ENCODE measurements at places on chromosomes 1 and 21. TPM values are rescaled to one million over a fixed set of nuclear protein-coding genes. Genes with fewer than 3 reads are reported as not detected.

The C4BPA gene
- total RNA-seq: 2.0 TPM

DNA sequence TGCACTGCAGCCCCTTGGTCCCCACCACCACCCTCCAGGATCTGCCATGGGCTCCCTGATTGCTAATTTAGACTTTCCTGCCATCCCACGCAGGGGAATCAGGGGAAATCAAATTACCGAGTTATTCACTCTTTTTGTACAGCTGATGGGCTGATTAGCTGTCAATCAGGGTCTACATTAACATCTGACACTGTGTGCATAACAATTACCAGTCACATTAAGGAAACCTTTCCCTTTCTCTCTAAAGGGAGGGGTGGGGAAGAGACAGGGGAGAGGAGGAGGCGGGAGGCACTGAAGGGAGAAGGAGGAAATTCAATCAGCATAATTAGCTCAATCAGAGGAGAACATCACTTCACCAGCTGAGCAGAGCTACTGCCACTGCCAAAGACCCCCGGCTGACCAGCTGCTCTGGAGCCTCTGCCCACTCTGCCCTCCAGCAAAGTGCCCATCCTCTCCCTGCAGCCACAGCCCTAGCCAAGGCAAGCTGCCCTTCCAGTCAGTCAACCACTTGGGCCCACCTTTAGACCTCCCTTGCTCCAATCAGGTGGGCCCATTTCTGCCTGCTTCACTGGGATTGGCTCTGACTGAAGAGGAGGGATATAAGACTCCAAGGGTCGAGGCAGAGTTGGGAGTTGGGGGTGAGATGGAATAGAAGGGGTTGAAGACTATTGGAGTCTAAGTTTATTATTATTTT is 199.3 kb upstream of the ZC3H12A start:
- no peaks in the 10 kb centered on the region for H3K36me3 ChIP-seq
- no peak overlapping the region for H3K4me3 ChIP-seq
- no peak for DNase-seq
- H3K27me3 ChIP-seq: no peaks in the 10 kb centered on the region
- H3K27ac ChIP-seq: no peak overlapping the region
- no peaks in the 10 kb centered on the region for H3K4me1 ChIP-seq

- H3K4me3 ChIP-seq: peak overlapping the region; percentile 57
- H3K27me3 ChIP-seq: no peaks in the 10 kb centered on the region
- no peaks in the 10 kb centered on the region for H3K4me1 ChIP-seq
- H3K27ac ChIP-seq: peak overlapping the region; percentile 42
- DNase-seq: no peak
These were observed 478 bp downstream of the RIT1 start for GRCh38 chr1:155910621-155911121.

- no peak for DNase-seq
- H3K27ac ChIP-seq: no peak overlapping the region
- no peaks in the 10 kb centered on the region for H3K36me3 ChIP-seq
- no peaks in the 10 kb centered on the region for H3K4me1 ChIP-seq
These were observed 1164.4 kb upstream of the ADGRL4 start for GRCh38 chr1:80170811-80171485.

The ADAMTS5 gene
- total RNA-seq: 0.56 TPM

DNA sequence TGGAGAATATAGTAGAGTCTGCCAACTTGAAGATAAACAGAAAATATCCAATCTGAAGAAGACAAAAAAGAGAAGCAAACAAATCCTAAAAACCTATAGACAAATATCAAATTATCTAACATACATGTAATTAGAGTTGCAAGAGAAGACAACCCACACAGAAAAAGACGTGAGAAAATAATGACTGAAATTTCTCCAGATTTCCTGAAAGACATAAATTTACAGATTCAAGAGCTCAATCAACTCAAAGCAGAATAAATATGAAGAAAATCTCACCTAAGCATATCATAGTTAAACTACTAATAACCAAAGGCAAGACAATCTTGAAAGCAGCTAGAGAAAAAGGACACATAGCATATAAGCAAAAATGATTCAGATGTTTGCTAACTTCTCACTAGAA is 261.2 kb upstream of the NFIA start:
- H3K27me3 ChIP-seq: no peaks in the 10 kb centered on the region
- H3K36me3 ChIP-seq: no peaks in the 10 kb centered on the region
- no peaks in the 10 kb centered on the region for H3K4me1 ChIP-seq
- H3K4me3 ChIP-seq: no peak overlapping the region

The ATXN7L2 gene
- total RNA-seq: 1.7 TPM

The S100A7 gene
- not detected for total RNA-seq

GRCh38 chr1:203777596-203777995 is 12.6 kb downstream of the LAX1 start:
- no peak overlapping the region for H3K27ac ChIP-seq
- DNase-seq: no peak
- no peak overlapping the region for H3K4me3 ChIP-seq
- no peaks in the 10 kb centered on the region for H3K27me3 ChIP-seq
- no peaks in the 10 kb centered on the region for H3K4me1 ChIP-seq
